ENCODE measurements at places on chromosomes 11 and 22. TPM values are rescaled to one million over a fixed set of nuclear protein-coding genes. Genes with fewer than 3 reads are reported as not detected.

DNA sequence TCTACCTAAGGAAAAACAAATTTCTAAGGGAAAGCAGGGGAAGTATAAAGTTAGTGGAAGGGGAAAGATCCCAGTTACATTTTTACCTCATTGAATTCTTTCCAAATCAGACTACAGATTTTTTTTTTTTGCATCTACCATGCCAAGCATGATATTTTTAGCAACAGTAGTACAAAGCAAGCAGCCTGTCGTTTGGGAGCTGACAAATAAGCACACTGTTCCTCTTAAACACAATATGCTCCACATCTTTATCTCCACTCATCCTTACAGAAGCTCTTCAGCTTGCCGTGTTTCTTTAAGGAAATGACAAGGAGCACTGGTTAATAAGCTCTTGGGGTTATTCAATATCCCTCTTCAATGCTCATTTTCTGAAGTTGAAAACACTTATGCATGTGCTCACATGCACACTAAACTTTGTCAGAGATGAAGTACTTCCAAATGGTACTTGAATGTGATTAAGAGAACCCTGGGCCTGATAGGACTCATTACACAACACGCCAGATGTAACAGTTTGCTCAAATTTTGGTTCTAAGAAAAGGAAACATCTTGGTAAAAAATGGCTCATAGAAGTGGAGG lies 53.8 kb downstream of the PAX6 start:
- DNase-seq: no peak

DNA sequence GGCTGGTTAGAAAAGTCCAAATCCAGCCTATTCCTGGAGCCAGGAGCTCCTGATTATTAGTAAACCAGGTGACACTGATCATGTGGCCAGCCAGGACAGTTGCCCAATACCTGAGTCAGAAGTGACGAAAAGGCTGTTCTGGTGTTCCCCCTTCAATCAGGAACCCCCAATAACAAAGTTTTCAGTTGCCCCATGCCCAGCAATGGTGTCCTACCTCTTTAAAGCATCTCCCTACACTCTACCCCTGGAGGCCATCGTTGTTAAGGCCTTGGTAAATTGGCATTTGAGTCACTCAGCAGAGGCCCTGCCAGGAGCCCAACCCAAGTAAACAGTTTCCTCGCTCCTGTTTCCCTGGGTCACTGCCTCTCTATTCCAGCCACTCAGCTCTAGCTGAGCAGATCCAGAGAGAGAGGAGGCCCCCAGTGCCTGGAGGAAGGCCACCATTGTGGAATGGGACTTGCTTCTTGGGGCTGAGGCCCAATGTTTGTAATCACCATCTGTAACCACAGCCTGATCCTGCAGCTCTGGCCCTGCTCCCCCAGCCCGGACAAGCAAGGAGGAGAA lies 25.0 kb downstream of the ARHGAP1 start:
- no peak for DNase-seq

GRCh38 chr11:9448576-9449352 lies 12.0 kb upstream of the ZNF143 start:
- no peak for DNase-seq

GRCh38 chr22:28034760-28035401 lies 115.8 kb upstream of the PITPNB start:
- peak; percentile 67 for DNase-seq

- DNase-seq: no peak
These were observed 86.0 kb downstream of the GRIK4 start for GRCh38 chr11:120597250-120598215.

- no peak for DNase-seq
These were observed 431.0 kb upstream of the B3GAT1 start for GRCh38 chr11:134843020-134843419.

- DNase-seq: peak; percentile 60
These were observed at the start of gene CFAP300 for GRCh38 chr11:102047305-102047924. CFAP300 (plus strand) TSS chr11:102047437; CDS start chr11:102047471, 34 bp downstream.

- DNase-seq: peak; percentile 86
These were observed 2.4 kb upstream of the SYT8 start for GRCh38 chr11:1832211-1832919.

DNA sequence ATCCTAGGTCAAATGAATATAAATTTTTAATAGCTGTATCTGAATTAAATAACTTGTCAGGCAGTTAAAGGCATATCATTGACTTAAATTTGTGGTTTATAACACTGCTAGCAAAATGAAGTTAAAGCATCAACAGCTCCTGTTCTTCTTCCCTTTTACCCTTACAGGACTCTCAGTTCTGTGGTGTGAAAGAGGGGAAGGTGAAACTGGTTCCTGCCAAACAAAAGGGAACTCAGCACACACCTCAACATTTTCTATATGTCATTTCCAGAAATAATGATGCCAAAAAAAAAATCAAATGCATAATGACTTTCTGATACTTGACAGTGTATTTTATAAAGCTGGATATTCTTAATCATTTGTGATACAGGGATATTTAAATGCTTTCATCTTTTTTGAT lies 21.2 kb downstream of the ARL14EP start:
- DNase-seq: no peak

GRCh38 chr11:107493117-107493516 lies 35.5 kb upstream of the CWF19L2 start:
- DNase-seq: no peak

GRCh38 chr11:10497371-10498021 lies 42.4 kb downstream of the AMPD3 start:
- DNase-seq: peak; percentile 21

GRCh38 chr11:3156282-3156660 lies 8.8 kb downstream of the OSBPL5 start:
- no peak for DNase-seq

- DNase-seq: no peak
These were observed 41.0 kb upstream of the CLPB start for GRCh38 chr11:72475381-72475780.

DNA sequence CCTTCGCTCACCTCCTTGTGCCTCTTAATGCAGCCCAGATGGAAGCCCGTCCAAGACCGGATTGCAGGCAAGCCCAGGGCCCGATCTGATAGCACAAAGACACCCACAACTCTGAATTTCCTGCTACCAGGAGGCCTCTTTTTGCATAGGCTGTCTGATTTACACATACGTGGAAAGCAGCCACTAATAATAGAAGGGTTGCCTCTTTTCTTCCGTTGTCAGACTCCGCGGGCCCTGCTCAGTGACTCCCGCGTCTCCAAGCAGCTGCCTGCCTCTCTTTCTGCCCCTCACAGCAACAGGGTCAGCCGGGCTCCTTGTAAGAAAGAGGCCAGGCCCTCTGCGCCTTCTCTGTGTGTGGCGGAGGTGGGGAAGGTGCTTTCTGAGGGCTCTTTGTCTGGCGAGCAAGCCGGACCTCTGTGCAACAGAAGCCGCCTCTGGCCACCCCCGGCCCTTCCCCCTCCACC lies 26.7 kb downstream of the FLI1 start:
- DNase-seq: no peak

DNA sequence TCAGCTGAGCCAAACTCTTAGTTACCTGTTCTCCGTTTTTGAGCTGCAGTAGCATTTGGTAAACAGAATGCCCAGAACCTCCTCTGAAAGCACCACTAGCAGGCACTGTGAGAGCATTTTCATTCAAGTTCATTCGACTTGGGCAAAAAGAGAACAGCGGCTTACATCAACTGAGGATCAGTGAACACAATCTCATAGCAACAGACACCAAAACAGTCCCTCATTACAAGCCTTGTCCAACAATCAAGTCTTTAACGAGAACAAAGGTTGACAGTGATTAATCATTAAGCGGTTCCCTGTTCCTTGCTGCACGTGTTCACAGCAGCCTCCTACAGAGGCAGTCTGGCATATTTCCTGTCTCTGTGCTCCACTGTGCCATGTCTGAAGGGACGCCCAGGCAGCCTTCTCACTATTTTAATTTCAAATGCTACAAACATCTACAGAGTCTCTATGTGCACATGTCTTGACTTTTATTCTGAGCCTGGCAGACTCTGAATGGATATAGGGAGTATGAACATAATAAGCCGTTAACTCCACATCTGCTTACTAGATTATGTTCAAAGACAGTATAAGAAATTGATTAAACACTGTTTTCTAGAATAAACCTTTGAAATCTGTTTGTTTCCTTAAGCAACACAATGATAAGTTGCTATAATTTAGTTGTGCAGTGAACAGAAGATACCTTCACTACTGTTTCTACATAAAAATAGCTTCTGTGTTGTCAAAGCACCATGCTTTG lies 88.3 kb upstream of the MTMR2 start:
- no peak for DNase-seq

DNA sequence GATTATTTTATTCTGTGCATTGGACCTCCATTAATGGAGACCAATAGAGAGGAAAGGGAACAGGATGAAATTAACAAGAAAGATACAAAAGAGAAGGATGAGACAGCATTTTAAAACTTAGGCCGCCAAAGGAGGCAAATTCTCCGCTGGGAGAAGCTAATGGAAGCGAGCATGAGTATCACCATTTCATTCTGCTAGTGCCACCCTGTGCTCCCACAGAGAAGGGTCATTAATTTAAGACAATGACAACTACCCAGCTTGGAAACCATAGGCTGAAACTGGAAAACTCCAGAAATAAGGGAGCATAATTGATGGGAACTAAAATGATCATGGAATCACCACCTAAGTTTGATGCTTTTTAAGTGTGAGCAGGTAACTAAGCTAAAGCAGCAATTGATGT lies 69.2 kb downstream of the SLC36A4 start:
- no peak for DNase-seq

- DNase-seq: no peak
These were observed 6.2 kb downstream of the SHISA8 start for GRCh38 chr22:41908411-41909309.

GRCh38 chr11:77636731-77637344 lies 756 bp downstream of the CLNS1A start:
- no peak for DNase-seq

- no peak for DNase-seq
These were observed 28.1 kb downstream of the ZNF214 start for GRCh38 chr11:6992026-6992425.

- no peak for DNase-seq
These were observed 11.8 kb downstream of the KLHL22 start for GRCh38 chr22:20483771-20484170.

DNA sequence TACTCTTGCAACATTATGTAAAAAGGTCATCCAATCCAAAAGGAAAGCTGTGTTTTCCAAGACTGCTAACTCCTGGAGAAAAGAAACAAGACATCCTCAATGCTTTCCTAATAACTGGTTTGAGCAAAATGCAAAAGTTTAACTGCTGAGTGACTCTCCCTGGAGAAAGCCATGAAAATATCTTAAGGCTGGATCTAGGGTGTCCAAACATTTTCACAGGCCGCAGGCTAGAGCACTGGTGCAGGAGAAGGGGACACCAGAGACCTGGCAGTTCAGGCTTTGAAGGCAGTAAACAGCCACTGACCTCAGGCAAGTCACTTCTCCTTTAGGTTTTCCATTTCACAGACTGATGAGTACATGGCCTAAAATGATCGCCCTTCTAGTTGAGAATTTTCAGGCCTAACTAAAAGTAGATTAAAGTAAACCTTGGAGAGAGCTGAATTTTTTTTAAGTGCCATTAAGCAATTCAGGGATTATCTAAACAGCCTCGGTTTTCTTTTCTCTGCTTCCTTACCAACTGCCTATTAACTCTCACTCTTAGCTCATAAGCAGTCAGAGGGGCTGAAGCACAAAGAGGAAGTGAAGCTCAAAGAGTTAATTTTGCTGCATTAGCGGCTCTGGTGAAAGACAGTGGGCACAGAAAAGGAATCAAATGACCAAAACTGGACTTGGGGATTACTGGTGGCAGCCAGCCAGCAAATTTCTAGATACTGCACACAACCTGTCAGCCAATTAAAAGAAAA lies 2.3 kb downstream of the CHKA start:
- DNase-seq: no peak

Gene SLC22A8
- total RNA-seq: not detected

Gene TTC36
- 1.1 TPM for total RNA-seq

Gene TRIM29
- 9.7 TPM for total RNA-seq

Gene ACTN3
- 0.11 TPM for total RNA-seq

Gene WNT7B
- 11.2 TPM for total RNA-seq

Gene IFITM10
- total RNA-seq: 2.2 TPM

Gene SMIM35
- total RNA-seq: not detected

Gene DLG2
- total RNA-seq: 7.4 TPM

Gene PRG2
- total RNA-seq: not detected

Gene LINC01488
- total RNA-seq: not detected

Gene AMOTL1
- total RNA-seq: 78.5 TPM

Gene MUC6
- total RNA-seq: not detected

Data from mesothelial cell of epicardium (in vitro differentiated cells).